ENCODE measurements at places on chromosomes 6 and 20.
A peak's percentile ranks its signal among the peaks of the same experiment; 100 is the strongest.

DNA sequence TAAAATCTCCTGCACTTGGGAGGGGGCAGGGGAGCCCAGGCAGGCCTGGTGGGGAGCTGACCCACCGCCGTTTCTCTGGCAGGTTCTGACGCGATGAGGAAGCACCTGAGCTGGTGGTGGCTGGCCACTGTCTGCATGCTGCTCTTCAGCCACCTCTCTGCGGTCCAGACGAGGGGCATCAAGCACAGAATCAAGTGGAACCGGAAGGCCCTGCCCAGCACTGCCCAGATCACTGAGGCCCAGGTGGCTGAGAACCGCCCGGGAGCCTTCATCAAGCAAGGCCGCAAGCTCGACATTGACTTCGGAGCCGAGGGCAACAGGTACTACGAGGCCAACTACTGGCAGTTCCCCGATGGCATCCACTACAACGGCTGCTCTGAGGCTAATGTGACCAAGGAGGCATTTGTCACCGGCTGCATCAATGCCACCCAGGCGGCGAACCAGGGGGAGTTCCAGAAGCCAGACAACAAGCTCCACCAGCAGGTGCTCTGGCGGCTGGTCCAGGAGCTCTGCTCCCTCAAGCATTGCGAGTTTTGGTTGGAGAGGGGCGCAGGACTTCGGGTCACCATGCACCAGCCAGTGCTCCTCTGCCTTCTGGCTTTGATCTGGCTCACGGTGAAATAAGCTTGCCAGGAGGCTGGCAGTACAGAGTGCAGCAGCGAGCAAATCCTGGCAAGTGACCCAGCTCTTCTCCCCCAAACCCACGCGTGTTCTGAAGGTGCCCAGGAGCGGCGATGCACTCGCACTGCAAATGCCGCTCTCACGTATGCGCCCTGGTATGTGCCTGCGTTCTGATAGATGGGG lies 3.0 kb downstream of the PRND start:
- no peak for DNase-seq

DNA sequence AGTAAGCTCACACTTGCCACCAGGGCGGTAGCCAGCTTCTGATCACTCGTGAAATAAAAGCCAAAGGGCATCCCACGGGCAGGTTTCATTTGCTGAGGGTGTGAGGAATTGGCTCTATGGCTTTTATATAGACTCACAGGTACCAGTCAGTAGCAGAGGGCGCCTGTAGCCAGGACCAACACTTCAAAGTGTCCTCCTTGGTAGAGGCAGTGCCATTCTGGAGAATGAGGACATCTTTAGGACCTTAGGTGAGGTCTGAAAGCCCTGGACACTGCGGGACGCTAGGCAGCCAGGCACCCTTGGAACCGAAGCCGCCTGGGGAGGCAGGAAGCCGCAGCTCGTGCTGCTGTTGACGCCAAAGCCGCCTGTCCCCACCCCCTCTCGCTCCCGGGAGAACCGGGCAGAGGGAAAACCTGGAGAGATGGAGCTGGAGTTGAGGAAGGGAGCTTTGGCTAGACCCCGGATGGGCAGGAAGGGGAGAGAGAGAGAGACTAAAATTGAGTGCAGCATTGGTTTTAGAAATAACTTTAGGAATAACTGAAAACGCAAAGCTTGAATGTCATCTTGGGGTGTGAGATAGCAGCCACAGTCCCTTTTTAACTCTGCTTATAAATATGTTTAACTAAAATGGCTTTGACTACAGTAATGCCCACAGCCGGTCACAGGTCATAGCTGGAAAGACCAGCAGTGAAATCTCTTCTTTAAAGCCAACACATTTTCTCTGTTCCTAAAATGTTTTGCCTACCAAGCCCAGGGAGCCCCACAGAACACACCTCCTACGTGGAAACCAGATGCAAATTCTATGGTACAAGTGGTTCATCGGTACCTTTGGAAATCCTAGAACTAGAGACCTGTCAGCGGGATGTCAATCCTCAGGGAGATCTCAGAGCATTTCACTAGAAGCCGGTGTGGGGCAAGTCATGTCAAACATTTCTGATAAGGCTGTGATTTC lies 128.5 kb upstream of the CDYL start:
- DNase-seq: peak; percentile 66

DNA sequence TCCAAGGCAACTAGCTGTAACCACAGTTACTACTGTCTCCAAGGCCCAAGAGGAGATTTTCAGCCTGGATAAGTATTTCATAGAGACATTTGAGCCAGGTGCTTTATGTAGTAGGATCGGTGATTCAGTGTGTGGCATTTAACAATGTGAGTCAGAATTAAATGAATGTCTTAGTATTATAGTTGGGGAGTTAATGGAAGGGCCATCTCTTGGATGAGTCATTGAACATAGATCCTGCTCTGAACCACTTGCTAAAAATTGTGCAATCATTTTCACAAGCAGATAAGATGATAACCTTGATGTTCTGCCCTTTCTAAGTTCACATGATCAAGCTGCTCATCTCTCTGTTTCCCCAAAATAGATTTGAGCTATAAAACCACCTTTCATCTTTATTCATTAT lies 668.9 kb upstream of the CITED2 start:
- peak; percentile 74 for DNase-seq

- DNase-seq: no peak
These were observed 240.5 kb downstream of the FARS2 start for GRCh38 chr6:5501837-5502236.

DNA sequence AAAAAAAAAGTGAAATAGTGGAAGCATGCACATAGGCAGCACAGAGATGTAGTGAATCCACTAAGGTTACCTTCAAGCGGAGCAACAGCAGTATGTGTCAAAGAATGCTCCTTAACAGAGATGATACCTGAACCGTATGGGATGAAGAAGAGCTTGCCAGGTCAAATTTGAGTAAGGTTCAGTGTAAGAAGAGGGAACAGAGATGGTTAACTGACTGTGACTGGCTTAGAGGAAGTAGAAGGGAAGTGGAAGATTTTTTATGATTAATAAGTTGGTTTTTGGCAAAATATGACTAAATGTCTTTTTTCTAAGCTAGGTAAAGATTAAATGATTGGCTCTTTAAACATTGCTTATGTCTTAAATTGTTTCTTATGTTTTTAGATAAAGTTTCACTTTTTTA lies 52.6 kb upstream of the C20orf144 start:
- no peak for DNase-seq

DNA sequence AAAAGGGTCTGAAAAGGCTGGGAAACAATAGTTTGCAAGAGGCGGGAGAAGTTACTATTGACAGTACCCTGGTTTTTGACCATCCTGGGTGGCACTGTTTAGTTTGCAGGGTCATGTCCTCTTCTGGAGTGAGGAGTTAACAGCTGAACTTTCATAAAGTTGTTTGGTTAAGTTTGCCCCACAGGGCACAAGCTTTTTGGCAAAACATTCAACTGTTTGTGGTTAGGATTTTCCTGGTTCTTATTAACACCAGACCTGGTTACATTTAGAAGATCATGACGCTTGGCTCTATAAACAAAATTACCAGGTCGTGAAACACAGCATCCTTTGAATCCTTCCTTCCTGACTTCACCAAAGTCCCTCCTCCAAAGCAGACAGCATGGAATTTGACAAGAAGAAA lies 106.1 kb downstream of the RIN2 start:
- no peak for DNase-seq

DNA sequence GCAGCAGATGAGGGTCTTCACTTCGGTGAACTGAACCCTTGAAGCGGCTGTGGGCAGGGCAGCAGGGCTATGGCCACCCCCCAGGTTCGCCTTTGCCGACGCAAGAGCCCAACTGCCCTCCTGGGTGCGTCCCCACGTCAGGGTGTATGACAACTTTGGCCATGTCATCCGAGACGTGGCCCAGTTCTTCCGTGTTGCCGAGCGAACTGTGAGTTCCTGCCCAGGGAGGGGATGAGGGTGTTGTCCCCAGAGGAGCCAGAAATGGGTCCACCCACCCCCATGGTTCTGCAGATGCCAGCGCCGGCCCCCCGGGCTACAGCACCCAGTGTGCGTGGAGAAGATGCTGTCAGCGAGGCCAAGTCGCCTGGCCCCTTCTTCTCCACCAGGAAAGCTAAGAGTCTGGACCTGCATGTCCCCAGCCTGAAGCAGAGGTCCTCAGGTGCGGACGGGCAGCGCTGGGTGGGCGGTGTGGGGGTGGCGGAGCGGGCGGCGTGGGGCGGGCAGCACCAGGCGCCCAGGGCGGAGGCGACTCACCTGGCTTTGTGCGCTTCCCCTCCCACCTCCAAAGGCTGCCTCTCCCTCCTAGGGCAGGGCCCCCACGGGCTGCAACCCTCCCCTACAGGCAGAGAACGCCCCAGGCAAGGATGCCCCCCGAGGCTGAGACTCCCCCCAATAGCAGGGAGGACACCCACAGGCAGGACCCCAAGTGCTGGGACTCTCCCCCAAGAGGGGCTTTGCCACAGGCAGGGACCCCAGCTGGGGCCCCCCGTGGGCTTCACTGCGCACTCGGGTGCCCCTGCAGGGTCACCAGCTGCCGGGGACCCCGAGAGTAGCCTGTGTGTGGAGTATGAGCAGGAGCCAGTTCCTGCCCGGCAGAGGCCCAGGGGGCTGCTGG lies 6.2 kb upstream of the TNFRSF6B start:
- no peak for DNase-seq

GRCh38 chr6:136087986-136088385 lies 162.1 kb downstream of the MTFR2 start:
- DNase-seq: no peak

- no peak for DNase-seq
These were observed 176.4 kb downstream of the TBC1D32 start for GRCh38 chr6:121157906-121158305.

- no peak for DNase-seq
These were observed 2.7 kb upstream of the MICA start for GRCh38 chr6:31400467-31401289.

- no peak for DNase-seq
These were observed 52.9 kb downstream of the EPHA7 start for GRCh38 chr6:93366506-93366905.
